ENCODE measurements at places on chromosomes 11 and 22.
A peak's percentile ranks its signal among the peaks of the same experiment; 100 is the strongest.

GRCh38 chr22:20857838-20858614 is 585 bp downstream of the PI4KA start:
- DNase-seq: peak; percentile 78

GRCh38 chr11:1998290-1998689 is 648 bp upstream of the H19 start:
- DNase-seq: no peak

GRCh38 chr22:29727131-29727523 is 7.3 kb downstream of the CABP7 start:
- no peak for DNase-seq

GRCh38 chr11:67408437-67409200 is 4.7 kb downstream of the TBC1D10C start:
- DNase-seq: no peak

DNA sequence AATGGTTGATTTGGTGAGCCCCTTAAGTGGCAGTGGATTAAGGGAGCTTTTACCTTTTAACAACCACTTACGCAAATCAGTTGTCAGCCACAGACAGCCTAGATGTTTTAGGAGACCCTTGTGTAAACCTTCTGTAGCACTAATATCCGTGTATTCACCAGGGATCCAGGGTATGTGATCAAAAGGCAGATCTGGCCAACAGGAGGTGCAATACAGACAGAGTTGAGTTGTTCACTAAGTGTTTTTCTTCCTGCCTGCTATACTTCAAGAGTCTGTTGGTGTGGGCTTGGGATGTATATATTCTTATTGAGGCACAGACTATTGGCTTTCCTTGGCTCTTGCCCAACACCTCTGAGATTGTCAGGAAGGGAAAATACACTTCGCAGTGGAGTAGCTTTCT is 175.1 kb downstream of the FAT3 start:
- no peak for DNase-seq

DNA sequence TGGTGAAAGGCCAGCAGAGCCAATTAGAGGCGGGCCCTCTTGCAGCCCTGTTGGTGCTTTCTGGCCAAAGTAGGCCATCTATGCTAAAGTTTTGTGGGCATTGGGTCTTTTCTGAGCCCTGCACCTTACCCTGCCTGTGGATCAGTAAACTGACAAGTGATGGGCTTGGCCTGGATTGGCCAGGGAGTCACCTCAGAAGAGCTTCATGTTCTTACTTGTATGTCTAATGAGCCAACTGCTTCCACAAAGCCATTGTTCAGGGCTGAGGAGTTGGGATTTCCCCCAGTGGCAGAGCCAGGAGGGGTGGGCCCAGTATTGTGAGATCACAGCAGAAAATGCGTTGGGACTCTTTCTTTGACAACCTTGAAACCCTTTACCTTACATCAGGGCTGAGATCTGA is 90.4 kb downstream of the CWC15 start:
- no peak for DNase-seq

DNA sequence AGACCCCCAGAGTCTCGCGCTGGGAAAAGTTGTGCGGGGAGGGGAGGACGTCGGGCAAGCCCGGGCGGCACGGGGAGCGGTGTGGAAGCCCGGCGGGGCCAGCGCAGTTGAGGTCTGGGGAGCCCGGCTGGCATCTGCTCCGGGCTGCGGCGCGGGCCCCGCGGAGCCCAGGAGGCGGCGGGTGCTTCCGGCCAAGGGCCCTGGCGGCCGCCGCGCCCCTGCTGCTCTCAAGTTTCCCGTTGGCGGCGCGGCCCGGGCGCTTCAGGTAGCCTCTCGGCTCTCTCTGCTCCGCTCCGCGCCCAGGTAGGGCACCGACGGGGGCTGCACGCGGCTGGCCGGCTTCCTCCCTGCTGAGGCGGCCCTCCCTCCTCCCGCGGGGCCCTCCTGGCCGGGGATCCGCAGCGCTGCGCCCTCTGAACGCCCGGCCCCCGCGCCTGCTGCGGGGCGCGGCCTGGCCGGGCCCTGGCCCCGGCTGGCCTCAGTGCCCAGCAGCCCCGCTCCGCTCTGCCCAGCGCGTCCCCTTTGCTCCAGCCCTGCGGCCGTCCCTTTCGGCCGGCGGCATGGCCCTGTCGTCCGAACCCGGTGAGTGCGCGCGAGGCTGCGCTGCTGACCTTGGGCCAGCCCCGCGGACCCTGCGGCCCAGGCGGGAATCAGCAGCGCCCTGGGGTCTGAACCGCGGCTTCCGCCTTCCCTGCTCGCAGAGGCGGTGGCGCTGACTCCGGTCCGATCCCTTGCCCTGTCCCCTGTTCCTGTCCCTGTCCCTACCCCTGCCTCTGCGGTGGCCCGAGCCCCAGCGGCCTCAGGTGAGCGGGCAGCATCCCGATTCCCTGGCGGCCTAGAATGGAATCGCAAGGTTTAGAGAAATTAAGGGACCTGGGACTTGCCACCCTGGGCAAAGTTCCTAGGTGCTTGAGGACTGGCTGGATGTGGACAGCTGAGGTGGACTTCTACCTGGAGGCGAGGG is 4.3 kb upstream of the AMPD3 start:
- DNase-seq: no peak

GRCh38 chr11:61950035-61950547 is at the start of gene BEST1:
Gene BEST1, plus strand, starts transcription at chr11:61950351. Its CDS starts 1,456 bp downstream, at chr11:61951807.
- DNase-seq: no peak

- no peak for DNase-seq
Observed at GRCh38 chr11:16179676-16180075, 176.7 kb downstream of the SOX6 start.

DNA sequence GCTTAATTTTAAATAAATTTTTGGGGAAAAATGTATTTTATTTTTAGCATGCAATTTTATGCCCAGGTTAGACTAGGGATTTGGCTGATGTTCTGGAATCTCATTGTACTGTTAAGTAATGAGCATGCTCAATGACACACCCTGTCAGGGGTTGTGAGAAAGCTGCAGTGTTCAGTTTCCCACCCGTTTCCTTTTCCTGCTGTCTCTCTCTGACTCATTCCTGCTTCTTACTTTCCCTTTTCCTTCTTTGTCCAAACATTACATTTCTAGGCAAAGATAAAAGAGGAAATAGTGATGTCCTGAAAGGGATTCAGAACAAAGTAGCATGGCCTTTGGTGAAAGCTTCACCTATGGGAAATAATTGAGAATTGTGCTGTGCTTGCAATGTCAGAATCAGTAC is 22.7 kb downstream of the OOSP3 start:
- DNase-seq: peak; percentile 63

DNA sequence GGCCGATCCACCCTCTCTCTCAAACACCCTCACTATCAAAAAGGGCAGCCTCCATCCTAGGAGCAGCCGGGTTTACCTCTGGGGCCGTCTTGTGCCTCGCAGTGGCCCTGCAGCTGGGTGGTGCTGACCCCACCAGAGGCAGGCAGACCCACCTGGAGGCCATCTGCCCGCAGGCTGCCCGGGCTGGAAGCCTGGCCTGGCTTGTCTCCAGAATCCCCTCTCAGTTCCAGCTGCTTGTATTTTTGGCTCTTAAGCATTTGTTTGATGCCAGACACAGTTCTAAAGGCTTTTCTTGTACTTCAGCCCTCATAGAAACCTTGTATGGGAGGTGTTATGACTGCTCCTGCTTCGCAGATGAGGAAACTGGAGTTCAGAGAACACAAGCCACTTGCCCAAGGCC is 4.2 kb upstream of the NFAM1 start:
- DNase-seq: no peak

- no peak for DNase-seq
Observed at GRCh38 chr11:12356944-12357655, 20.3 kb upstream of the PARVA start.

DNA sequence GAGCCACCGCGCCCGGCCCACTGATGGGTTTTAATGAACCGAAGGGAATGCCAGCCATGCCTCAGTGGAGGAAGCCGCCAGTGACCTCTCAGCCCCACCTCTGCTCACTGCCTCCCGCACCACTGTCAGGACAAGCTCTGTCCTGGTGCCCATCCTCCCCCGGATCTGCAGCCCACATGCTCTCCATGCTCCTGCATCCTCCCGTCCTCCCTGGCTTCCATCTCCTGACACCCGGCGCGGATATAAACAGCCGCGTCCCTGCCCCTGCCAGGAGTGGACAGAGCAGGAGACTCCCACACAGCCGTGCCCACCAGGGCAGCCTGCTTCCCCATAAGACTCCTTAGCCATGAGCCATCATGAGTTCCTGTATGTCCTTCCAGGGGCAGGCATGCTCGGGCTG is 26.9 kb downstream of the MACROD1 start:
- DNase-seq: no peak

DNA sequence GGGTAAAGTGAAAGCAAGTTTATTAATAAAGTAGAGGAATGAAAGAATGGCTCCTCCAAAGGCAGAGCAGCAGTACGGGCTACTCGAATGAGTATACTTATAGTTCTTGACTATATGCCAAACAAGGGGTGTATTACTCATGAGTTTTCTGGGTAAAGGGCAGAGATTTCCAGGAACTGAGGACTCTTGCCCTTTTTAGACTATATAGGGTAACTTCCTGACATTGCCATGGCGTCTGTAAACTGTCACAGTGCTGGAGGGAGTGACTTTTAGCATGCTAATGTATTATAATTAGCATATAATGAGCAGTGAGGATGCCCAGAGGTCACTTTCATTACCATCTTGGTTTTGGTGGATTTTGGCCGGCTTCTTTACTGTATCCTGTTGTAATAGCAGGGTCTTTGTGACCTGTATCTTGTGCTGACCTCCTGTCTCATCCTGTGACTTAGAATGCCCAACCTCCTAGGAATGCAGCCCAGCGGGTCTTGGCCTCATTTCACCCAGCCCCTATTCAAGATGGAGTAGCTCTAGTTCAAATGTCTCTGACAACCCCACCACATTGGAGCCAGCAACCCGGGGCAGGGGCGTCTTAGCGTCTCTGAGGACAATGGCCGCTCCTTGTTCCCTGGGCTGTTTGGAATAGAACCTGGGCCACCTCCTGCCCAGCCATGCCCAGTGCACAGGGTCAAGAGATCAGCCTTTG is 34.9 kb upstream of the CD82 start:
- no peak for DNase-seq

GRCh38 chr11:44693654-44694119 is 33.1 kb upstream of the TSPAN18 start:
- DNase-seq: no peak

- peak; percentile 69 for DNase-seq
Observed at GRCh38 chr11:61815790-61816735, 740 bp downstream of the FADS1 start.

GRCh38 chr22:35633520-35633919 is 14.7 kb upstream of the APOL6 start:
- DNase-seq: no peak

GRCh38 chr11:115941481-115941993 is 437.3 kb upstream of the CADM1 start:
- DNase-seq: peak; percentile 95

DNA sequence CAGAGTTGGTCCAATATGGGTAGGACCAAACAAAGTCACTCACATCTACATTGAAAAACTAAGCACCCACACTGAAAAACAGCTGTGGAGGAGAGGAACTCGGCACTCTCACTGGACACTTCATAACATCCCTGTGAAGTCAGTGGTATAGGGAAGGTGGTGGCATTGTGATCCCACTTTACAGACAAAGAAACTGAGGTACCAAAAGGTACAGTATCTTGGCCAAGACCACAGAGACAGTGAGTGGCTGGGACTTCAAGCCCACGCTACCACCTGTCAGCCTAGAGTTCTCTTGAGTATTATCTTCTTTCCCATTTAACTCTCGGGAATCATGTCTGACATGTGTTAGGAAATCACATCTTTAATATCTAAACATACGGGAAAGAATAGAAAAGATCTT is 61.9 kb downstream of the SYN3 start:
- no peak for DNase-seq

DNA sequence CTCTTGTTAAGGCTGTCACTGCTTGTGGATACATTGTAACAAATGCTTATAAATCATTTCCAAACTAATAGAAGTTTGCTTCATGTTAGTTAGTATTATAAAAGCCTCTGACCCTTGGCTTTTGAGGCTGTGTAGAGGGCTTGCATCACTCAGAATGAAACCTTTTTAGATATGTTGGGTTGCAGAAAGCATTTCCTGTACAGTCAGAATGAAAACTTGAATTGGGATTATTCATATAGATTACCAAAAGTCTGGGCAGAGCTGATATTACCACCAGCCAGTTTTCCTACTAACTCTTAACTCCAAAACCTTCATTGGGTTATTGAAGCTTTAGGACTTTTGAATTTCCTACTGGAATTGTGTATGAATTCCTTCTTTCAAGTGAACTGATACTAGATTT is 12.0 kb downstream of the KMT2A start:
- DNase-seq: no peak

DNA sequence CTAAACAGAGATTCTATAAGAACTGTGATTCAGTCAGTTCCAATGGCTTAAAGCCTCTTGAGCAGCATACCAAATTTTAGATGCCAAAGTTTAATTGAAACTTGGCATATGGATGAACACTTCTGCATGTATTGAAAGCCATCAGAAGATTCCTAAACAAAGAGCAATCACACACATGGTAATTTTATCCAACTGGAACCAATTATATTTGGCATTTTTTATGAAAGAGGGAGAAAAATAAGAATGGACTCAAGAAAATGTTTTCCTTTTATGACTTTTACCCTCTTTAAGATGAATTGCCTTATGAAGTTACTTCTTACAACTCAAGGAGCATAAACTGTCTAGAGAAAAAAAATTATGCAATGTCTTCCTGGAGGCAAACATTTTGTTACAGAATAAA is 7.4 kb downstream of the TRPC6 start:
- no peak for DNase-seq

GRCh38 chr11:134417871-134418840 is 6.1 kb upstream of the B3GAT1 start:
- DNase-seq: no peak

DNA sequence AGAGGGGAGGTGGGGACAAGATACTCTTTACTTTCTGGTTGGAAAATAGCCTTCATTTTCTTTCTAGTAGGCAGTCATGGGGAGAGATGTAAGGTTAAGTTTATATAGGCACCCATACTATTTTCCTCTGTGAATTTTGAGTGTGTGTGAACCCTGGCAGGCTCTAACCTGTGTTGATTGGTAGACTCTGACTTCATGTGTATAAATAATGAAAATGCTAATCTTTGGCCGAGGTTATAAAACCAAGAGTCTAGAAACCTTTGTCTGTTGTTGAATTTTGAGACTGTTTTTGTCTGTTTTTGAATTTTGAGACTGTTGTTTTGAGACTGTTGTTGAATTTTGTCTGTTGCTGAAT is 14.0 kb downstream of the TRIM44 start:
- no peak for DNase-seq

GRCh38 chr11:76627606-76628005 is 42.9 kb downstream of the LRRC32 start:
- DNase-seq: no peak

DNA sequence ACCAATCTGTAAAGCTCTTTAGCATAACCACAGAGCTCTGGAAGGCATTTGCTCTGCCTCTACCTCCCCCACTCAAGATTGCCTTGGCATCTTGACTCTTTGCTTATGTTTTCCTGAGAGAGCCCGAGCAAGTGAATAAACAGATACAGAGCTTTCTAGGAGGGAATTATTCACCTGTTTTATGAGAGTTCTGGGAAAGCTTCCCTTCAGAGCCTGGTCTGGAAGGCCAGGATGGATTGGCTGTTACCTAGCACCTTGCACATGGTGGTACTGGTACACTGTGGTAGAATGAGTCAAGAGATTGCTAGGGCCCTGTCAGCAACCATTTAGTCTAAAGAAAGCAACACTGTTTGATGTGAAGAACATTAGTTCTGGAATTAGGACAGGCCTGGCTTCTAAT is 52.3 kb downstream of the CABIN1 start:
- DNase-seq: no peak

GRCh38 chr22:19855504-19856409 is 1.1 kb upstream of the GNB1L start:
- DNase-seq: peak; percentile 38

Measured in myocyte (in vitro differentiated cells).